Activated CD4-positive, alpha-beta T cell treated with anti-CD3 and anti-CD28 coated beads, Interleukin-2, amount 50 U/mL, for 4 hours (primary cell): ENCODE measurements at places on chromosomes 7 and 10.
A peak's percentile ranks its signal among the peaks of the same experiment; 100 is the strongest.

DNA sequence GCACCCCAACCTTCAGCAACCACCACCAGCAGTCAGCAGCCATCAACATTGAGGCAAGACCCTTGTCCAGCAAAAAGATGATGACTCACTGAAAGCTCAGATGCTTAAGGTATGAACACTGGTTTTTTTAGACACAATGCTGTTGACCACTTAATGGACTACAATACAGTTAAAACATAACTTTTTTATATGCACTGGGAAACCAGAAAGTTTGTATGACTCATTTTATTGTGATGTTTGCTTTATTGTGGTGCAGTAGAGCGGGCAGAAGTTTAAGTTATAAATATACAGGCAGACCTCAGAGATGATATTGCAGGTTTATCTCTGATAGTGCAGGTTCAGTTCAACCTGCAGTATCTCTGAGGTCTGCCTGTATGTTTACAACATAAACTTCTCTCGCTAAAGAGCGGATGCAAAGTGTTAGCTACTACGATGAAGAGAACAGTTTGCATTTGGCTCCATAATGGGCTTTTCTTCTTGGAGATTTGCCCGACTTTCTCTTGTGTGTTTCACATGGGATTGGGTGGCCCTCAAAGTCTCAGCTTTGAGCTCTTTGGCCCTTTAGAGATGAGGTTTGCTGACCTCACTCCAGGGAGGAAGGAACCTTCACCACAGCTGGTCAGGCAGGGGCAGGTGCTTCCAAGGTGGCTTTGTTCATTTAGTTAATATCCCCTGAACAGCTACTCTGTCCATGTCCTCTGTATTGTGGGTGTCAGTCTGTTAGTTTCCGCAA lies 84.4 kb upstream of the SHH start:
- no peak for DNase-seq

GRCh38 chr10:21733710-21734109 lies 199.7 kb downstream of the MLLT10 start:
- no peak for DNase-seq

GRCh38 chr7:3634396-3634795 lies 333.3 kb downstream of the SDK1 start:
- no peak for DNase-seq

- no peak for DNase-seq
Observed at GRCh38 chr10:106793617-106794016, 370.9 kb downstream of the SORCS1 start.

DNA sequence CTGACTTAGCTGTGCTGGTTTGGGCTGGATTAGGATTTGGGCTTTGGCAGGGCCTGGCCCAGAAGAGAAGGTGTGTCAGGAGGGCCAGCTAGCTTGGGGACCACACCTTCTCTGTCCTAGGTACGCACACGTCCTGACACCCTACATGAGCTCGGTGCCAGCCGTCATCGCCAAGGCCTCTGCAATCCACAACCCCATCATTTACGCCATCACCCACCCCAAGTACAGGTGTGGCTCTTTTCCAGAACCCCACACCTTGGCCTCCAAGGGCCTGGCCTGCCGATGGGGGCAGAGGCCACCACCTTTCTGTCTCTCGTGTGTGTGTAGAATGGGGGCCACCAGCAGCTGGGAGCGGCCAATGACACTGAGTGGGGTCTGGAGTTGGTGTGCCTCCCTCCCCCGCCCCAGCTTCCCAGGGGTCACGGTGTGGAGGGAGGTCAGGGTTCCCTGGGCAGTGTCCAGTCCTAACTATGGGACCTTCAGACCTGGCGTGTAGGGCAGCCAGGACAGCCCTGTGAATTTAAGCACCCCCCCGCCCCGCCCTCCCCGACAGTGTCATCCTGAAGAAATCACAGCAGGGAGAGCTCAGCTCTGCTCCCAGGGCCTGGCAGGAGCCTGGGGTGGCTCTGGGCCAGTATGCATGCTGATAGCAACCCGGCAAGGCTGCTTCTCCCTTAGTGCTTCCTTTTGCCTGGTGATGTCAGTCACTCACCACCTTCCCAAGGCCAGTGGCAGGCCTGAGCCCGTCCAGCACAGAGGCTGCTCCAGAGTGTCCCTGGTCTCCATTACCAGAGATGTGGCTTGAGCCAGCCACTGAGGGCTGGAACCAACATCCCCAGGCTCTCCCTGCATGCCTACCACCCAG lies 6.9 kb upstream of the LDB3 start:
- DNase-seq, result no peak

GRCh38 chr7:129188892-129189660 lies 643 bp downstream of the SMO start:
- DNase-seq, result no peak

- DNase-seq, result no peak
Observed at GRCh38 chr7:4803397-4804241, 28.2 kb downstream of the AP5Z1 start.

DNA sequence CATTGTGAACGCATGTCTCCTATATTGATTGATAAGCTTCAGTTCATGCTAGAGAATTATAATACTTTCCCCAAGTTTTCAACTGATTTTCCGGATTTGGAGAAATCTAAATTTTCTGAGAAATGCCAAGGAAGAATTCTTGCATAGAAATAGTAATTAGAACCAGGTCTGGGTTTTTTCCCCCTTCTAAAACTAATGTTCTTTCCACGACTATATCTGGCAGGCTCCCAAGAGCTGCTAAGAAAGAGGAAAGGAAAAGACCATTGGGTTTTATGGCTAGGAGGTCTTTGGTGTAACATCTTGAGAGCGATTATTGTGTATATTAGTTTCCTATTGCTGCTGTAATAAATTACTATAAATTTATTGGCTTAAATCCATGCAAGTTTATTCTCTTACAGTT lies 71.8 kb upstream of the CACNB2 start:
- DNase-seq, result no peak

- DNase-seq, result no peak
Observed at GRCh38 chr7:148487912-148488311, 102.7 kb upstream of the C7orf33 start.

DNA sequence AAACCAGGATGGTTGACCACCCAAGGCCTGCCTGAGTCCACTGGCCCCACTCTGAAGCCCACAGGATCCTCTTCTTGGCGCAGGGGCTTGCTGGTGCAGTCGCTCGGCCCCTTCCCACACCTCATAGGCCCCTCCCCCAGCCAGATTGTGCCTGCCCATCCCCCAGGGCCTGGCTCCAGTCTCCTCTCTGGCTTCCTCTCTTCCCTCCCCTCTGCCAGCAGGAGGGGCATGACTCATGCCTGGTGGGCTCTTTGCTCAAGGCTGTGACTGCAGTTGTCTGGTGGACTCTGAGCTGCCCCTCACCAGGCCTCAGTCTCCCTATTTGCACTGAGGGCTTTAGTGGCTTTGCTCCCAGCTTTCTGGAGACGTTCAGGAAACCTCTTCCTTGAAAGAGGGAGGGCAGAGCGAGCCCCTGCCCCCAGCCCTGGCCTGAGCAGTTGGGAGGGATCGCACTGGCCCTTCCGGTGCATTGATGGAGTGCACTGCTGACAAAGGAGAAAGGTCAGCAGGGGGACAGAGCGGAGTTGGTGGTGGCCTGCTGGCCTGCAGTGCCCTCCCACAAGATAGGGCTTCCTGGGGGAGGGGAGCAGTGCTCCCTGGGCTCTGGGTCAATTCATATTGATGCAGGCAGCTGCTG lies 60.7 kb downstream of the ZMIZ1 start:
- DNase-seq, result no peak

DNA sequence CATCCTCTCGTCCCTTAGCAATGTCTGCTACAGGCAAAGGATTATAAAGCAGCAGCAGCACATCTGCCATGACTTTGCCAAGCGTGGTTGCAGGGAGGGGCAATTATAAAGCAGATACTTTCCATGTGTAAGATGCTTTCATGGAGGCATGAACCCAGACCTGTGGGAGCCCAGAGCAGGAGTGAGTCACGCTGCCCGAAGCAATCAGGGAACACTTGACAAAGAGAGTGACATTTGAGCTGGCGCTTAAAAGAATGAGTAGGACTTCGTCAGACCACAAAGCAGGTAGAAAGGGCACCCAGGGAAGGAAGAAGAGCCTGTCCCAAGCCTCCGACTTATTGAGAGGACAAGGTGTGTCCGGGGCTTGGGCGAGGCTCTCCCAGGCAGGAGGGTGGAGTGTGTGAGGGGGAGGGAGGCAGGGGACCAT lies 147.2 kb downstream of the MYOF start:
- DNase-seq, result no peak

DNA sequence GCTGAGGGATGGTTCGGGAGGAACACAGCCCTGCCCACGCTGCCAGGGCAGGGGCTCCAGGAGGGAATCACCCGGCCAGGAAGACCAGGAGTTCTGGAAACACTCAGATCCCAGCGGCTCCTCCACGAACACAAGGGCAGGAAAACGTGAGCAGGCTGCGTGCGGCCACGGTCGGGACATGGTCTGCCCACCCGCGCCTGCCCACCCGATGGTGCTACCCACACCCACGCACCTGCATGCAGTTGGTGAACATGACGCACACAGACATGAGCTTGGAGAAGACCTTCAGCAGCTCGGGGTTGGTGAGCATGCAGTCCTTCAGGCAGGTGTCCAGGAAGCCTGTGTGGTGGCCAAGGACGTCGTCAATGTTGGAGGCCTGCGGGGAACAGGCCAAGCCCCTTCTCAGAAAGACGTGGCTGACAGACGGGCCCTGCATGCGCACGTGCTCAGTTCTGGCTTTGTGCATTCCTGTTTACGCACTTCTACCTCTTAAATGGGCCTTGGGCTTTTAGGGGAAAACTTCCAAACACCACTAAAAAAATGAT lies 6.2 kb upstream of the ADAM8 start:
- no peak for DNase-seq

DNA sequence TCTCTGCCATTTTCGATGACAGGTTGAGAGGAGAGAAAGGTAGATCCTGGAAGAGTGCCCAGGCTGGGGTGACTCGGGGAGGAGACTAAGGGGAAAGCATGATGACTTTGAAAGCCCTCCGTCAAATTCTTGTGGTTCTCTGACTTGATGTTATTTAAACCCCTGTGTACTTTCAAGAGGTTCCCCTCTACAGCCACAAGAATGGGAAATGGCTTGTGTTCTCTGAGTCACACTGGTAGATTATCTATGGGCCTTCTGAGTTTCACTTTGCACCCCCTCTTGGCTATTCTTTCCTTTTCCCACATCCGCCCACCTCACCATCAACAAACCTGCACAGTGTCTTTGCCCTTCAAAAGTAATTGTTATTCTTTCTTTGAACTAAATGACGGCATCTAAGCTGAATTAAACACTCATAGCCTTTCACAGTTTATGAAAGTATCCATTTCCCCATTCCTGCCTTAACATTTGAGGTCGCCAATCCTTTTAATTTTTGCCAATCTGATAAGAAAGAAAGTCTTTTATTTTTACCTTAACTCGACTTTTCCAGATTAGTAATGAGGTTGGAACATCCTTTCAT lies 24.1 kb downstream of the PRF1 start:
- DNase-seq, result peak; percentile 33

- no peak for DNase-seq
Observed at GRCh38 chr10:18075881-18076280, 64.3 kb upstream of the CACNB2 start.

DNA sequence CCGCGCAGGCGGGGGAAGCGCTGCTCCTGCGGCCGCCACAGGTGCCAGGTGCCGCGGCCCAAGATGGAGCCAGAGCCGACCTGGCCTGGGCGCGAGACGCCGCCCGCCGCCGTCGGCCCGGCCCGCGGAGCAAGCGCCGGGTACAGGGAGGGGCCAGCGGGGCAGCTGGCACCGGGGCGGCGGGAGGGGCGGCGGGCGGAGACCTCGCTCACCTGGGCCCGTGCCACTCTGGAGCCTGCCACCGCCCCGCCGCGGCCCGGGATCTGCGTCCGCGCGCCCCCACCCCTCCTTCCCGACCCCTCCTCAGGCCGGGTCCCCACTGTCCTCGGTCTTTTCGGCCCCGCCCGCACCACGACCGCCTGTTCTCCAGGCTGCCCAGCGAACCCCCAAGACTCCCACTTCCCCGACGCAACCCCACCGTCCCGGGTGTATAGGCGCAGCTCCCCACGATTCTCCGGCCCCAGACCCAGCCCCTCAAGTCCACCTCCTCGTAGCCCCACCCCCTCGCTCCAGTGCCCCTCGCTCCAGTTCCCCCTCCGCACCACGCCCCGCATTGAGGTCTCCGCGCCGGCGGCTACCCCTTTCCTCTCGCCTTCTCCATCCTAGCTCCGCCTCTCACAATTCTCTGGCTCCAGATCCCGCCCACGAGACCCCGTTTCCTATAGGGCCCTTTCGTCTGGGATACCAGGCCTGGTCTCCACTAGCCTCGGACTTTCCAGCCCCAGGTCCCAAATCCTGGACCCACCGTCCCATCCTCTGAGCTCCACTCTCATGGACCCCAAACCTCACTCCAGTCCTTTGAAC lies at the start of gene GPRIN2:
GPRIN2 (minus strand) TSS at position 144 of the 804 bp plus-strand sequence. CDS start 5,922 bp downstream, outside the sequence.
- no peak for DNase-seq

DNA sequence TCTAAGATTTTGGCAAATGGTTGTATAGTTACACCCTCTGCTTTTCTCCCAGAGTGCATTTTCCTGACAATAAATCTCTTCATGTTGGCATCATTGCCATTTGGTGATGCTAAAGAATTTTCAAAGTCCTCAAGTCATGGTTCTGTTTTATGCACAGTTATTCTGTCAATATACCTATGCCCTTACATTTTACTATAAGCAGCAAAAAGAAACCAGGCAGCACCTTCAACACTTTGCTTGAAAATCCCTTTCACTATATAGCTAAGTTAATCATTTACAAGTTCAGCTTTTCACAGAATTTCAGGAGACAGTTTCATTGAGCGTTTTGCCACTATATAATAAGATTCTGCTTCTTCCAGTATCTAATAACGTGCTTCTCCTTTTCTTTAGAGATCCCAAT lies 22.6 kb downstream of the FIGNL1 start:
- no peak for DNase-seq

DNA sequence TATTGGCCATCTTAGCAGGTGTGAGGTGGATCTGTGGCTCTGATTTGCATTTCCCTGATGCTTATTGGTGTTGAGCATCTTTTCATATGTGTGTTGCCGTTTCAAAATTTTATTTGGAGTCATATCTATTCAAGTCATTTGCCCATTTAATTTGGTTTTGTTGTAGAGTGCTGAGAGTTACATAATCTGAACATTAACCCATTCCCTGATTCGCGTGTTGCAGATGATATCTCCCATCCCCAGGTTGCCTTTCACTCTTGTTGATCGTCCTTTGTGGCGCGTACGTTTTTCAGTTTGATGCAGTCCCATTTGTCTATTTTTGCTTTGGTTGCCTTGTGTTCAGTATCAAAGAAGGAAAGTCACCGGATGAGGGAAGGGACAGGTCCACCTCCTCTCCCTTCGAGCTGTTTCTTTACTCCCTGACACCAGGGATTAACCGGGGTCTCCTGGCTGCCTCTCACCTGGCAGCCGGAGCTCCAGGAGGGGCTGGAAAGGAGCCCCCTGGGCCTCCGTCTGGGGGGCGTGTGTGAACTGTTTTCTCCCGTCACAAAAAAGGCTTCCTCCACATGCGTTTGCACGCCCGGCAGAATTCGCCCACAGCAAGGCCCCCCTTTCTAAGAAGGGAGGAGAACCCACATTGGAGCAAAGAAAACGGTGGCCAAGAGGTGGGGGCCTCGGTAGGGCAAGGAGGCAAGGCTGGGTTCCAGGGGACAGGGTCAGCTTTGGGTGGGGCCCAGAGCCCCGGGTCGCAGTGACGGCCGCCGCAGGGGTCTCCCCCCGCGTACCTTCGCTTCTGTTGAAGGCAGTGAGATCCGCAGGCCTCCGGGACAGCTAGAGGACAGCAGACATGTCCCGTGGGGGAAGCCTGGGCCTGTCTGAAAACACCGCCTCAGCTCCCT lies 8.3 kb downstream of the MNX1 start:
- no peak for DNase-seq
